ENCODE measurements at places on chromosomes 5 and 9. TPM values are rescaled to one million over a fixed set of nuclear protein-coding genes. Genes with fewer than 3 reads are reported as not detected.

- no peak for DNase-seq
Measured at GRCh38 chr9:93592643-93593021, 16.2 kb downstream of the PHF2 start.

- no peak for DNase-seq
Measured at GRCh38 chr5:175747539-175748060, 89.7 kb downstream of the HRH2 start.

DNA sequence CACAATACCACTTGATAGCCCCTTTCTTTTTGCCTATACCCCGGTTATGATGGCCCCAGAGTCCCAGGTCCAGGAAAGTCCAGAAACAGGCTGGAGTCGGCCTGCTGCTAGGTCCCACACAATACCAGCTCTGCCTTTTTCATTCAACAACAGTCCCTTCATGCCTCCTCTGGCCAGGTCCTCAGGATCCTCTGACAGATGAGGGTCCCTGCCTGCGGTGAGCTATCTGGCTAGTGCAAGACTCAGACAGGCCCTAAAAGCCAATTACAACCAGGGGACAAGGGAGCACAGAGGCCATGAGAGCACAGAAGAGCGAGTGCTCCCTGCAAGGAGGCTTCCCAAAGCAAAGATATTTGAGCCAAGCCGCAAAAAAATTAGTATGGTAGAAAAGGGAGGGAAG, 84.8 kb upstream of the ZBTB43 start:
- DNase-seq, result no peak

DNA sequence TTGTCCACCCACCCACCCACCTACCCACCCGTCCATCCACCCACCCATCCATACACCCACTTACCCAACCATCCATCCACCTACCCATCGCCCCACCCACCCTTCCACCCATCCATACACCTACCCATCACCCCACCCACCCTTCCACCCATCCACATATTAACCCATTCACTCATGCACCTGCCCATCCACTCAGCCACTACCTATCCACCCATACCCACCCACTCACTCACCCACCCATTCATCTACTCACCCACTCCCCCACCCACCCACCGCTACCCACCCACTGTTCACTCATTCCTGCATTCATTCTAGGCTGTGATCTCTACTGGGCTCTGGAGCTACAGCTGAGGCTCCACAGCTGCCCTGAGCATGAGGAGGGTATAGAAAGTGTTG, 117.5 kb upstream of the LMX1B start:
- no peak for DNase-seq

GRCh38 chr5:148011398-148012137, 52.2 kb upstream of the SPINK5 start:
- no peak for DNase-seq

- no peak for DNase-seq
Measured at GRCh38 chr9:29213417-29214153, 1640.3 kb upstream of the C9orf72 start.

The DNAI1 gene
- not detected for total RNA-seq

The CEP72 gene
- total RNA-seq, result 7.6 TPM

The POU4F3 gene
- 0.22 TPM for total RNA-seq

The GAS1 gene
- 0.69 TPM for total RNA-seq

All from CD4-positive, alpha-beta T cell (primary cell).